Central memory CD8-positive, alpha-beta T cell (primary cell): ENCODE measurements at places on chromosomes 6 and 20.

- no peak for DNase-seq
Measured at GRCh38 chr6:19723545-19723944, 113.6 kb upstream of the ID4 start.

GRCh38 chr6:24145690-24146131, 19.7 kb downstream of the NRSN1 start:
- no peak for DNase-seq

GRCh38 chr6:122610690-122611455, 668 bp downstream of the PKIB start:
- no peak for DNase-seq

GRCh38 chr6:152050451-152051195, 243.1 kb downstream of the ESR1 start:
- DNase-seq: no peak
